ENCODE measurements at places on chromosomes 11 and 22.

DNA sequence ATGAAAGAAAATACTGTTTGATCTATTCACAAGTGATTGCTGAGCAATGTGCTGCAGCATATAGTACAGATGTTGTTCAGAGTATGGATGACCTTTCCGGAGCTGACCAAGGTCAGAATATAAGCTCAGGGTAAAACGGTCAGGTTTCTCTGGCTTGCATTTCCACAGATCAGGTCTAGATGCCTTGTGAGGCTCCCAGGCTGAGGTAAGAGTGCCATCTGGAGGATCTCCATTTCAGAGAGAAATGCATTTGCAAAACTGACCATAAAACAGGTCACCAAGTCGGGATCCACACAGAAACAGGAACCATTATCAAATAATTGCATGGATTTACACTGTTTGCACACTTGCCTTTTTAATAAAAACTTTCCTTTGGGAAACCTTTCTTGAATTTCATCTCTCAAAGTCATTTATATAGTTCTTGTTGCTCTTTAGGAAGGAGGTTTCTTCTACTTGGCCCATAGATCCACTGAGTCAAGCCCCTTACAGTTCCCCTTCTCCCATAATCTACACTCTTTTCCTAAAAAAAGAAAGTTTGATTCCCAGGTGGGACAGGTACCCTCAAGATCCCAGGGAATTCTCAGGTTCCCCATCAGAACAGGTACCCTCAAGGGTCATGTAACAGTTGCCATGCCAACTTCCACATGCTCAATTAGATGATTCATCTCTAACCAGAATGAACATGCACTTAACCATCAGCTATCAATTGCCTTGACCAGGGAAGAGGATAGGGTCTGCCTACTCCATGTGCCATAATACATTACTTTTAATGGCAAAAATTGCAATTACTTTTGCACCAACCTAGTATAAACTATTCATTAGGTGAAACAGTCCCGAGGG, 25.0 kb upstream of the TMPRSS5 start:
- peak; percentile 57 for DNase-seq

DNA sequence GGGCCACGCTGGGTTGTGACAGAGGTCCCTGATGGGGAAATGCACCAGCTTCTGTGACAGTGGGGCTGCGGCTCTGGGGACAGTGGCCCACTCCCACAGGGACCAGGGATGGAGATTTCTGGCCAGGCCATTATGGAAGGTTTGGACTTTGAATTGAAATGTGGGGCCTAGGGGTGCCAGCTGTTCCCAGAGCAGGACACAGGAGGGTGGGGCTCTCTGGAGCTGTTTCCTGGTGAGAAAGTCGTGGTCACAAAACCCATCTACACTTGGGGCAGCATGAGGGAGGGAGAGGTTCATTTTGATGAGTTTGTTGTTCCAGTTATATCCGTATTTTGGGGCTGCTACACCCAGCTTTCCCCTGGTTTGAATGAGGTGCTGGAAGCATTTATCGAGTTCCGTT, 52.2 kb downstream of the LRP5 start:
- no peak for DNase-seq

DNA sequence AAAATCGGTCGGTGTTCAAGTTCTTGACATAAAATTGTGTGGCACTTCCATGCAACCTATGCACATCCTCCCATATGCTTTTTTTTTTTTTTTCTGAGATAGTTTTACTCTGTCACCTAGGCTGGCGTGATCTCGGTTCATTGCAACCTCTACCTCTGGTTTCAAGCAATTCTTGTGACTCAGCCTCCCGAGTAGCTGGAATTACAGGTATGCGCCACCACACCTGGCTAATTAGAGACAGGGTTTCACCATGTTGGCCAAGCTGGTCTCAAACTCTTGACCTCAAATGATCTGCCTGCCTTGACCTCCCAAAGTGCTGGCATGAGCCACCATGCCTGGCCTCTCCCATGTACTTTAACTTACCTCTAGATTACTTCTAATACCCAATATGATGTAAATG, 15.0 kb downstream of the GLB1L3 start:
- no peak for DNase-seq

DNA sequence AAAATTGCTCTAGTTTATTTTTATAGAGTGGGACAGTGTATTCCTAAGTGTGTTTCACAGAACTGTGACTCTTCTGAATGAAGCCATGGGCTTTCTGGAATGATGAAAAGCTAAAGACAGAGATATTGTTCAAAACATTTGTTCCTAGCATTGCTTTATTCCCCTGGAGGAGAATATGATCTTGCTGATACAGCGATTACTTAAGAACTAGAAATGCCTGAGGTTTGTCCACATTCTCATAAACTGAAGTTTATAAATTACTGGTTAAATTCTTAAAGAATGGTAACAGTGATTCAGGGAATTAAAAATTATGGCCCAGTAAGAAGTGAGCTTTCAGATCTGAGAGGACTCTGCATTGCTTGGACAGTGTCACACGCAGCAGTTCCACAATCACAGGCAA, 690.3 kb downstream of the FAM181B start:
- no peak for DNase-seq

GRCh38 chr22:26393929-26394328, 35.1 kb upstream of the ASPHD2 start:
- DNase-seq, result no peak

DNA sequence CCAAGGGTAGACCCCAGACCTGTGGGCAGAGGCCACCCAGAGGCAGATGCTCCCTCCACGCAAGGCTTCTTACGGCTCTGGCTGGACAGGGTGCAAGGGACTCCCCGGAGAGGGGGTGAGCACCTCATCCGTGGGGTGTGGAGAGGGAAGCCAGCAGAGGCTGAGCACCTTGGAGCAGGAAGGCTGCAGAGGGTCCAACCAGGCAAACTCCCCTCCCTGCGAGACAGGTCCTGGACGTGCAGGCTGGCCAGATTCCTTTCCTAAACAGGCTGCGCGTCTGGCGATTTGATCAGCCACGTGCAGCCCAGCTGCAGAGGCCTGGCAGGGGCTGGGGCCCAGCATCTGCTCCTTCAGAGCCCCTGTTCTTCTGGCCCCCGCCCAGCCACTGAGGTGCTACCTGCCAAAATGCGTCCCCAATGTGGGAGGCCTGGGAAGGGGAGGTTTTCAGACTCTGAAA, 49.3 kb downstream of the WNT11 start:
- DNase-seq, result no peak

DNA sequence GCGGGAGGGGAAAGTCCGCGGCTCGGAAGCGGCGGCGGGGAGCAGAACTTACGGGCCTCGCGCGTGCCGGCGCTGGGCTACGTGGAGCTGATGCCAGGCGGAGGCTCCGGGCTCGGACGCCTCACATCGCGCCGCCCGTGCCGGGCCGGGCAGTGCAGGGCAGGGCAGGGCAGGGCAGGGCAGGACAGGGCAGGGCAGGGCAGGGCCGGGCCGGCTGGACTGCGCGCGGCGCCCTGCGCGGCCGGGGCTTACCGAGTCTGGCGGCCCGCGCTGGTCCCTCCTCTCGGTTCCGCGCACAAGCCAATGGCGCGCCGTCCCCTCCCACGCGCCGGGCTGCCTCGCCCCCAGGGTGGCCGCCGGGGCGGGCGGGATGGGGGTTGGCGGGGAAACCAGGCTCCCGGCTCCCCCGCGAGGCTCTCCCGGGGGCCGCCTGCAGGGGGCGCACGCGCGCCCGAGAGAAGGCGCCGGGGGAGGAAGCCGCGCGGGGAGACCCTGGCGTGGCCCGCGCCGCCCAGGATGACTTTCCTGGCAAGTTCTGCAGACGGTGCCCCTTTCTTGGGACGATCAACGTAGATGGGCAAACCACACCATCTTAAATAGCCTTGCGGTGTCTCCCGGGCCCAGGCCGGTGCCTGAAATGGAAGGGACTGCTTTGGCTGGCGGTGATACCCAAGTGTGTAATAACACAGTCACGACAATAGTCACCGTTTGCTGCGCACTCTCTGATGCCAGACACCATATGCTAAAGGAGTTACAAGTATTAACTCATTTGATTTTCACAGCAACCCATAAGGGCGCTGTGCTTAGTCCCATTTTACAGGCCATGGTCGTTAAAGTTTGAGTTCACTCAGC, at the start of gene TP53I11:
Gene TP53I11 (minus strand): TSS at position 259 of the 852 bp plus-strand sequence. CDS start 12,548 bp downstream, outside the sequence.
- DNase-seq, result peak; percentile 89

GRCh38 chr22:36644333-36644757, 59.2 kb downstream of the CACNG2 start:
- no peak for DNase-seq

DNA sequence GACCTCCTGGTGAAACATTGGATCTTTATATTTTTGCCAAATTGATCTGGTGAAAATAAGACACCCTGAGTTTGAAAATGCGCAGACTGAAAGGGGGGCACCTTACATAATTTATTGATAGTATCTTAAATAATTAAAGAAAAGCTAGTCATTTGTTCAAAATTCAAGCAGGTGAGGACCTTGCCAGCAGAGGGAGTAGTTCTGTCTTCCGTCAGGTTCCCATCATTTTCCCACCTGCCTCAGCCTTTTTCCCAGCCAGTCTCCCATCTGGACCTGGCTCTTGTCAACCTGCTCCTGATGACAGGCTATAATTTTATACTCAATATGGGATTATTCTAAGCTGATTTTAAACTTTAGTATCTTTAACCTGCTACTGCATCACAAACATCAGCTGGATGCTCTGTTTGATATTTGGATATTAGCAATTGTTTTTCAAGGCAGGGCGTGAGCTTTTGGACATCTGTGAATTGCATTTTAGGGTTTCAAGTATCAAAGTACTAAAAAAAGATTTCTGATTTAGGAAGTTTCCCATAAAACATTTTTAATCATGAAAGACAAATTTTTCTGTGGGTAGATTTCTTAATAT, 132.0 kb downstream of the ELP4 start:
- DNase-seq, result no peak

GRCh38 chr11:31617246-31617645, 107.7 kb downstream of the ELP4 start:
- DNase-seq, result no peak

GRCh38 chr11:1410366-1411291, 20.9 kb downstream of the BRSK2 start:
- no peak for DNase-seq

- DNase-seq, result no peak
These were observed 1.4 kb downstream of the MYEOV start for GRCh38 chr11:69295079-69295994.

GRCh38 chr11:25775603-25776002, 556.3 kb upstream of the ANO3 start:
- no peak for DNase-seq

GRCh38 chr11:124740277-124740882, 638 bp downstream of the NRGN start:
- DNase-seq, result peak; percentile 56

DNA sequence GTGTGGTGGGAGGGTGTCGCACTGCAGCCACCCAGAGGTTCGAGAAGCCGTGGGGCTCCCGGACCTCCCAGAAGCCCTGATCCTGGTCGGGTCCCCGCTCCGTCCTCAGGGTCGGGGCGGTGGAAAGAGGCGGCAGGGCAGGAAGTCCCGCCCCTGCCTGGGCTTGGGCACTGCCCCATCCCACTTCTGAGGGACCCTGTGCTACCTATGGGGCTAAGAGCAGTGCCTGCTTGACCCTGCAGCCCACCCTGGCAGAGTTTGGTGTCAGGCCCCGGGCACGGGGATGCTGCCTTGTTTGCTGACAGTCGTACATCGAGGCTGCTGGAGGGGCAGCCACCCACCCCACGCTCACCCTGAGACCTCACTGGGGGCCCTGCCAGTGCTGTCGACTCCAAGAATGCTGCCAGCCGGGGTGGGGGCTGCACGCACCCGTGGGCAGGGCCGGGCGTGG, 19.4 kb downstream of the RNH1 start:
- no peak for DNase-seq

DNA sequence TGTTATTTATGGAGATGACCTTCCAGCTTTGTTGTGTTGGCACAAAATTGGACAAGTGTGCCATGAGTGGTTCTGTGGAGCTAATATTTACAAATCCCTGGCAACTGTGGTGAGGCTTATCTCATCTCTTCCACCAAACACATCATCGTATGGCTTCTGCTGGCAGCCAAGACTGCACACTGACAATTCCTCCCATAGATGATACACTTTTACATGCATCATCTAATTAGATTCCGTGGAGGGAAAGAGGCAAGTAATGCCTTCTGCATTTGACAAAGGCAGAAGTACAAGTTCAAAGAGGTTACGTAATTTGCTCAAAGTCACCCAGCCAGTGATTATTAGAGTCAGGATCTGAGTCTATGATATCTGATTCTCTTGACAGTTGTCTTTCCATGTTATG, 62.7 kb upstream of the KIRREL3 start:
- no peak for DNase-seq

GRCh38 chr11:47891886-47892285, 43.7 kb upstream of the NUP160 start:
- DNase-seq, result no peak

DNA sequence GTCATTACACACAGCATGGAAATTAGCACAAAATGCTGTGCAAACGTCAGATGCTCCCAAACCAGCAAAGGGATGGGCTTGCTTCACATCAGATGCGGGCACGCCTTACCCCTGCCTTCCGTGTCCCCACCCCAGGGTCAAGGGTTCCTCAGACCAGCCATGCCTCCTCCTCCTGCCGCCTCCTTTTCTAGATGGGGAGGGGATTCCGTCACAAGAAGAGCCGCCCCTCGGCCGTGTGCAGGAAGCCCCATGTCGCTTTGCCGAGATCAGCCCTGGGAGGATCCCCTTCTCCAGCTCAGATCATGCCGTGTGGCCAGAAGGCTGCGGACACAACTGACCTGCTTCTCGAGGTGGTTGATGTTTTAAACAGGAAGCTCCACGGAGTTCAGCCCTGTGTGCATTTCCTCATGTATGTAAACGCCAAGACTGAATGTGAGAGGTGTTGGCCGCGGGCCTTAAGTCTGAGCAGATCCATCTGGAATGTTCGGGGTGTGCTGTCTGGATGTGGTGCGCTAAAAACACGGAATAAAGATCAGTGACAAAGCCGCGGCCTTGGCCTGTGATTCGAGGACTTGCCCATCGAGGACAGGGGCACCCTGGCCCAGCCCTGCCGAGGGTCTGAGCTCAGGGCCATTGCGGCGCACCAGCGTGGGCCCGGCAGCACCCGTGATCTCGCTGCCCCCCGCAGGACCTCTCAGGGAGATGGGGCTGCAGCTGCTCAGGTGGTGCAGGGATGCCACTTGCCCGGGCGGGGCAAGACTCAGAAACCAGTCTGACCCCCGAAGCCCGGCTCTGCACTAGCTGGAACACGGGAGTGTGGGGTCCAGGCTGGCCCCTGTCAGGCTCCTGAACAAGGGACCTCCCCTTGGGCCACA, 412.9 kb downstream of the TBC1D22A start:
- DNase-seq, result peak; percentile 49

GRCh38 chr22:43881091-43882061, 10.4 kb downstream of the PNPLA5 start:
- DNase-seq, result no peak

DNA sequence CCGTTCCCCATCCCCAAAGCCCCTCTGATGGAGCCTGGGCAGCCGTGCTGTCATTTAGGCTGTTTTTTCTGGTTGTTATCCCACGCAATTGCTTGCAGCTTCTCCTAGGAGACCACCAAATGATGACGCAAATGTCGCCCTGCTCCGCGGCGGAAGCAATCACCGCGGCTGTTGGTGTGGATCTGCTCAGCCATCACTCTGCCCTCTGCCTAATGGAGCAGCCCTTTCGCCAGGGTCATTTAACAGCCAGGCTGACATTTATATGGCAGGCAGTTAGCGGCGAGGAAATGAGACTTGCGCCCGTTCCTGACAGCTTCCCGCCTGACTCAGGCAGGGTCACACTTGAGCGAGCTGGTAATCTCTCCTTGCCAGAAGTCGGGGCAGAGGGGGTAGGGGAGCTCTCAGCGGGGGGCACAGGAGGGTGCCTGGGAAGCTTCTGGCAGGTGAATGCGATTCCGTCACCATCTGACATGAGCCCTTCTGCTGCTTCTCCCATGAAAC, 97.9 kb upstream of the RTL6 start:
- DNase-seq, result no peak

- no peak for DNase-seq
These were observed 60.0 kb upstream of the HTATIP2 start for GRCh38 chr11:20303391-20303965.

GRCh38 chr22:47775686-47776085, 1013.2 kb downstream of the TBC1D22A start:
- DNase-seq, result no peak

All from Peyer's patch (tissue), 4 donors.